Muscle of back (tissue), 13 donors: ENCODE measurements at places on chromosomes 13 and 19.
A peak's percentile ranks its signal among the peaks of the same experiment; 100 is the strongest.

DNA sequence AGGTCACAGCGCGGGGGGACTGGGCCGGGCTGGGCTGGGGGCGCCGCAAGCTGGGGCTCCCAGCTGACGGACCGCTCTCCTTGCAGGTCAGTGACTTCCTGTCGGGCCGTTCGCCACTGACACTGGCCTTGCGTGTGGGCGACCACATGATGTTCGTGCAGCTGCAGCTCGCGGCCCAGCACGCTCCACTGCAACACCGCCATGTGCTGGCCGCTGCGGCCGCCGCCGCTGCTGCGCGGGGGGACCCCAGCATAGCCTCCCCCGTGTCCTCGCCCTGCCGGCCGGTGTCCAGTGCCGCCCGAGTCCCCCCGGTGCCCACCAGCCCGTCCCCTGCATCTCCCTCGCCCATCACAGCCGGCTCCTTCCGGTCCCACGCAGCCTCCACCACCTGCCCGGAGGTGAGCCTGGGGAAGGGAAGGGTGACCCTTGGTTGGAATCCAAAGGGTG lies 5.7 kb downstream of the MIDN start:
- DNase-seq: no peak

- no peak for DNase-seq
Observed at GRCh38 chr19:7337380-7338194, 11.2 kb upstream of the ARHGEF18 start.

- peak; percentile 98 for DNase-seq
Observed at GRCh38 chr19:45444318-45445041, 20.8 kb upstream of the ERCC1 start.

DNA sequence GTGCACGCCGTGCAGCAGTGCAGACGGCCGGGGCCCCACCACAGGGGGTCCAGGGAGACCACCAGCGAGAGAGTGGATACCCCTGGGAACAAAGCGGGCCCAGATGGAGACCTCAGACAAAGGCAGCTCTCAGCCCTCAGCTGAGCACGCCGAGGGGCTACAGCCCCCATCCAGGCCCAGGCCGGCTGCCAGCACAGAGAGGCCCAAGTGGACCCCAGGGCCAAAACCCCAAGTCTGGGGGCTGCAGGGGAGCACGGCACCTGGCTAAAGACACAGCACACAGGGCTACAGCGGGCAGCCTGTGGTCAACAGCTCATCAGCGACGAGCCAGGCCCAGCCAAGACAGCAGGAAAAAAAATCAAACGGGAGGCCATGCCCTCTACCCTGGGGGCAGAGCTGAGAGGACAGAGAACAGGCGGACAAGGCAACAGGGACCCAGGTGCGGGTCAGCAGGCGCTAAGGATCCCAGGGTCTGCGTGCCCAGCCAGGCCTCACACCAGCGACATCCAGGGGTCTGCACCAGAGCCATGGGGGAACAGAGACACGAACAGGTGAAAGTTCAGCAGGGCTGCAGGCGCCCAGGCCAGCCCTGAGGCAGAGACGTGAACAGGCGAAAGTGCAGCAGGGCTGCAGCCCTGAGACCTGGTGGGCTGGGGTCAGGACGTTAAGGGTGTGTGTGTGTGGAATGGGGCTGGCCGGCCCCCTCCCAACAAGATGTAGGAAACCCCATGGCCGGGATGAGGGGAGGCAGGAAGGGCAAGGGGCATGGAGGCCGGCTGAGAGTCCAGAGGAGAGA lies 34.3 kb downstream of the RASA3 start:
- no peak for DNase-seq

DNA sequence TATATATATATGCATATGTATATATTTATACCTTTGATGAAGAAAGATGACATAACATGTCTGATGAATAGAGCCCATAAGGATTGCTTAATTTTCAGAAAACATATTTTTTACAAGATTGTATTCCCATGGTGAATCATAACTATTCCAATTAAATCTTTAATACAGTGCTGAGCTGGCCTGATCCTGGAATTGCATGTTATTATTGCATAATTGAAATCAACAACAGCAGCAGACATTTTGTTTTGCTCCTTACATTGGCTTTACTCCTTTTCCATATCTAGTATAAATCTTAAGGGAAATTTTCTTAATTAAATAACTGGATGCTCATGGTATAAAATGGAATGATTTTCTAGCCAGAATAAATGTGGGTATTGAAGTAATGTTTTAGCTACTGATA lies 22.0 kb downstream of the POSTN start:
- no peak for DNase-seq

DNA sequence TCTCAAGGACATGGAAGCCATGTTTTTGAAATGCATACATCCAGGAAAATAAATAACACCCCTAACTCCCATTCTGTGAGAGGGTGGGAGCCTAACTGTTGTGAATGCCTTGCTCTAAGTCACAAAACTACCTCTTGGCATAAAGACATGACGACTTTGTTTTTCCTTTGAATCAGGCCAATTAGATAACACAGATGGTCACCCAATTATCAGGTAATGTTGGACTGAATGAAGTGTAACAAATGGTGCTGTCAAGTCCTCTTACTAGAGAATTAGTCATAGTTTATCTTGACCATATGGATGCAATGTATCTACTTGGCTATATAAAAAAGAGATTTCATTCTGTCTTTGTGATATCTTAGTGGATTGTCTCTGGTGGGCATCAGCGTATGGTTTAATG lies 553.6 kb upstream of the ATXN8OS start:
- DNase-seq: no peak

DNA sequence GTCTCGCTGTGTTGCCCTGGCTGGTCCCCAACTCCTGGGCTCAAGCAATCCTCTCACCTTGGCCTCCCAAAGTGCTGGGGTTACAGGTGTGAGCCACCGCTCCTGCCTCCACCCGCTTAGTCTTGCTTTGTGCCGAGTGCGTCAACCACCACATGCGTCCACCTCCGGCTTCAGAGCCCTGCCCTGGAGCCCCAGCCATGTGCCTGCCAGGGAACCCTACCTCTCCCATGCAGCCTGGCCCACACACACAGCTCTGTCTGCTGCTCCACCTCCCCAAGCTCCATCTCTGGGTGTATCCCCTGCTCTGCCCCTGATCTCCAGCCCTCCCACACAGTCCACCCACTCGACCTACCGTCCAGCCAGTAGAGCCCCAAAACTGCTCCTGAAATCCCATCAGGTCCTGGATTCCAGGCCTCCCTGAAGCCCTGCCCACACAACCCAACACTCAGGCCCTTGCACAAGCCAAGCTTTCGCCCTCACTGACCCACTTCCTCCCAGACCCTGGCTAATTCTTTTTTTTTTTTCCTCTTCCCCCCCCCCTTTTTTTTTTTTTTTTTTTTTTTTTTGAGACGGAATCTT lies 9.6 kb downstream of the CYP2F1 start:
- no peak for DNase-seq
